ENCODE measurements at places on chromosomes 1 and 21. TPM values are rescaled to one million over a fixed set of nuclear protein-coding genes. Genes with fewer than 3 reads are reported as not detected.

FCRL6 gene
- total RNA-seq: 1.0 TPM

PADI2 gene
- total RNA-seq: 0.37 TPM

GIPC2 gene
- total RNA-seq: 3.0 TPM

ANGPTL1 gene
- total RNA-seq: 26.1 TPM

PDC gene
- not detected for total RNA-seq

CDCA8 gene
- total RNA-seq: 1.7 TPM

CASZ1 gene
- 7.3 TPM for total RNA-seq

SCAMP3 gene
- total RNA-seq: 72.9 TPM

CCDC185 gene
- not detected for total RNA-seq

CSMD2 gene
- 0.60 TPM for total RNA-seq

VCAM1 gene
- 54.2 TPM for total RNA-seq

ARHGEF10L gene
- total RNA-seq: 59.0 TPM

PAPPA2 gene
- 2.3 TPM for total RNA-seq

PPCS gene
- total RNA-seq: 42.0 TPM

TRIM45 gene
- 1.1 TPM for total RNA-seq

ILF2 gene
- 117 TPM for total RNA-seq

C1orf141 gene
- not detected for total RNA-seq

CELA2B gene
- total RNA-seq: not detected
